Liver (tissue), 10 donors: ENCODE measurements at places on chromosomes 3 and 15. TPM values are rescaled to one million over a fixed set of nuclear protein-coding genes. Genes with fewer than 3 reads are reported as not detected.

DNA sequence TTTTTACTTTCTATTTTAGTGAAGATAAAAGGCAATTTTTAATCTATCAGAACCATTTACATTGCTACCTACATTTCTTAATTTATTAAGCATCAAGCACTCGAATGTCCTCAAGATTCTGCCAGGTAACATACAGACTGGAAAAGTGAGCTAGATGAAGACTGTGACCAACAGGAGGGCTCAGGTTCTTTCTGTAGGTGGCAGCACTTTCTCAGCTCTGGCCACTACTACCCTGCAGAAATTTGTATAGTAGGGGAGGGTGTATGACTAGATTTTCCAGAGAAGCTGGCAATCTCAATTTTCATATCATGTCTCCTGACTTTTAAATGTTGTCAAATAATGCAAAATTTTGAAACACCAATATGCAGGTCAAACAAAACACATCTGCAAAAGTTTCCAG lies 165.0 kb upstream of the SUCLG2 start:
- H3K4me1 ChIP-seq = no peaks in the 10 kb centered on the region
- no peak for DNase-seq
- no peaks in the 10 kb centered on the region for H3K27me3 ChIP-seq
- H3K4me3 ChIP-seq = no peak overlapping the region
- no peaks in the 10 kb centered on the region for H3K36me3 ChIP-seq

The SI gene
- not detected for total RNA-seq

GRCh38 chr15:25057574-25057973 lies 102.8 kb downstream of the SNRPN start:
- no peaks in the 10 kb centered on the region for H3K27me3 ChIP-seq
- no peak for DNase-seq
- H3K4me1 ChIP-seq = no peaks in the 10 kb centered on the region
- no peak overlapping the region for H3K27ac ChIP-seq

DNA sequence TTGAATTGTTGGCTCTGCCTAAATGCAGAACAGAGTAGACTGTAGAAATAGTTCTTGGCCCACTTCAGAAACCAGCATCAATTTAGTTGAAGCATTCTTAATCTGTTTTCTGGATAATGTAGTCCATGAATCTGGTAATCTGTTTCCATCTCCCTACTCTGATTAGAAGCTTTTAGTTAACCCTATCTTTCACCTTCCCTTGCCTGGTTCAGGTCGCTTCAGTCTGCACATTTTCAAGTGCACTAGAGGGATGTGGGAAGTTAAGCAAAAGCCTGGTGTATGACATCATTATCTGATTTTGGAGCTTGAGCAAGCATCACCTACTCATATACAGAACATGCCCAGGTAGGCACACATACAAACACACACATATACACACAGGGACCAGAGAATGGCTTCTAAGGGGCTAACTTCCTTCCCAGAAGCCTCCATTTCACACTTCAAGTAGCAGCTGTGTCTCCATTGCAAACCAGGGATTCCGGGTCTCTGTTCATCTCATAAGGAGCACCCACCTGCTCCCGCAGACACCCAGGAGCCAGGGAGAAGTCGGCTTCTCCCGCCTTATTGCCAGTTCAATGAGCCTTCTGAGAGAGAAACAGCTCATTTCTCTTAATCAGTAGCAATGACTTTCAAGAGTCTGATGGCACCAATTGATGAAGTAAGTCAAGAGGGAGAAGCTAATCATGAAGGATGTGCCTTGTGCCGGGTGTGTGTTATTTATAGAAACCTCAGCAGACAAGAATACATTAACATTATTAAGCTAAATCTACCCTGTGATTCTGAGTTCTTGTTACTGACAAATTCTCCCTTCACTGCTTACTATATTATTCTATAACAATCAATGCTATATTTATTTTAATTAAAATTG lies 347.9 kb upstream of the STAC start:
- no peaks in the 10 kb centered on the region for H3K27me3 ChIP-seq
- no peak for DNase-seq
- no peak overlapping the region for H3K4me3 ChIP-seq

The TMEM212 gene
- not detected for total RNA-seq

GRCh38 chr3:183267140-183267539 lies 14.1 kb downstream of the B3GNT5 start:
- no peak overlapping the region for H3K4me3 ChIP-seq
- peaks cover 3% of the 10 kb centered on the region for H3K27me3 ChIP-seq
- no peak overlapping the region for H3K27ac ChIP-seq

GRCh38 chr15:77026501-77027110 lies 31.7 kb downstream of the PSTPIP1 start:
- no peaks in the 10 kb centered on the region for H3K36me3 ChIP-seq
- no peaks in the 10 kb centered on the region for H3K27me3 ChIP-seq
- no peak overlapping the region for H3K4me3 ChIP-seq
- H3K27ac ChIP-seq = no peak overlapping the region
- peaks cover 6% of the 10 kb centered on the region for H3K4me1 ChIP-seq

DNA sequence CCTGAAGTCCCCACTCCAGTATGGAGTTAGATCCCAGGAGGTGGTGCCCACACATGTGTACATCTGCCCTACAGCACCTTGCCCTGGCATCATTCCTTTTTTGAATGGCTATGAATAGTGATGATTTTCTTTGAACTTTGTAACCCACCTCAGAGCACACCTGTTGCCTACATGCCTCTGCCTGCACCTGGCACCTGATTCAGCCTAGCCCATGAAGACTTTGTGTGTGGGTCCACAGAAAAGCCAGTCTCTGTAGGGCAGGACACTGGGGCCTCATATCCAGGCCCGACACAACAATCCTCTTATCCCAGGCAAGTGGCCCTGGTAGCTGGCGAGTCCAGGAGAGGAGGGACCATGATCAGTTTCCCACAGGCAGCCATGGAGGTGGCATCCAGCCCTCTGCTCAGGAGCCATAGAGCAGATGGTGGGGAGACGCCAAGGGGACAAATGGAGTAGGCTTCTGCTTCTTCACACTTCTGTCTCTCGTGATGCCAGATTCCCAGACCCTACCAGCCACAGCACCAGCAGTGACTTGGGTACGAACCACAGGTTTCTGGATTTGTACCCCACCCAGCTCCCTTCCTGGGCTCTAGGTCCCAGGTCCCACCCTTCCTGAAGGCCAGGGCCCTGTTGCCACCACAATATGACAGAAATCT lies 230.7 kb downstream of the UACA start:
- no peaks in the 10 kb centered on the region for H3K27me3 ChIP-seq
- no peaks in the 10 kb centered on the region for H3K36me3 ChIP-seq
- peak; percentile 16 for DNase-seq
- H3K4me1 ChIP-seq = no peaks in the 10 kb centered on the region
- no peak overlapping the region for H3K4me3 ChIP-seq
